ENCODE measurements at places on chromosomes 5 and 9. TPM values are rescaled to one million over a fixed set of nuclear protein-coding genes. Genes with fewer than 3 reads are reported as not detected.

DNA sequence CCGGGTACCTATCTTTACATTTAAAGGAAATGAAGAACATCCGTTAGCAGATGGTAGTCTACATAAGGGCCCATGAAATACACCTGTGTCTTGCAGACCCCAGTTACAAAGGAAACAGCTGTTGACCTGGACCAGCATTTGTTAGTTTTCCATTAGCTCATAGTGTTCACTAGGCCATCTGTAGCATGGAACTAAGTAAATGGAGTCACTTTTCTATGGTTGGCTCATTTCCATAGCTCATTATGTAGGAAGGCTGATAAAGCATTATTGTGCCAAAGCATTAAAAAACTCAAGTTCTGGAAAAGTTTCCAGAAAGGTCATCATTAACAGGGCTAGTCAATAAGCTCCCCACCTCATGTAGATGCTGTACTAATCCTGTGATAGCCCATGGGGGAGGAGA, 62.1 kb downstream of the PCSK1 start:
- peak; percentile 26 for DNase-seq

GRCh38 chr9:22913026-22913425, 466.4 kb downstream of the DMRTA1 start:
- DNase-seq, result no peak

GRCh38 chr5:72255237-72255636, 64.8 kb downstream of the MRPS27 start:
- DNase-seq, result no peak

GRCh38 chr9:93468763-93469456, 15.5 kb upstream of the FAM120AOS start:
- no peak for DNase-seq

- DNase-seq, result no peak
Measured at GRCh38 chr5:168786147-168786546, 207.0 kb upstream of the PANK3 start.

DNA sequence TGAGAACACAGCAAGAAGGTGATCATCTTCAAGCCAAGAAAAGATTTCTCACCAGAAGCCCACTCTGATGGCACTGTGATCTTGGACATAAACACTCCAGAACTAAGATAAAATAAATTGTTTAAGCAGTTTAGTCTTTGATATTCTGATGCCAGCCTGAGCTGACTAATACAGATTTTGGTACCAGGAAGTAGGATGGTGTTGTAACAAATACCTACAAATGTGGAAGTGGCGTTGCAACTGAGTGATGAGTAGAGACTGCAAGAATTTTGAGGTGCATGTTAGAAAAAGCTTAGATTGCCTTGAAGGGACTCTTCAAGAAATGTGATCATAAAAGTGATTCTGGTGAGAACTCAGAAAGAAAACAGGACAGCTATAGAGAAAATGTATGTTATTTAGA, 592.4 kb upstream of the DAB2 start:
- DNase-seq, result no peak

GRCh38 chr5:93280518-93280917, 300.5 kb downstream of the NR2F1-AS1 start:
- DNase-seq, result no peak

GRCh38 chr9:19133549-19134345, 6.5 kb upstream of the PLIN2 start:
- DNase-seq, result no peak

Gene ENTPD8
- 0.07 TPM for total RNA-seq

Gene SLCO4C1
- total RNA-seq, result not detected

Gene UIMC1
- total RNA-seq, result 64.0 TPM
